ENCODE measurements at places on chromosomes 2 and 18.

DNA sequence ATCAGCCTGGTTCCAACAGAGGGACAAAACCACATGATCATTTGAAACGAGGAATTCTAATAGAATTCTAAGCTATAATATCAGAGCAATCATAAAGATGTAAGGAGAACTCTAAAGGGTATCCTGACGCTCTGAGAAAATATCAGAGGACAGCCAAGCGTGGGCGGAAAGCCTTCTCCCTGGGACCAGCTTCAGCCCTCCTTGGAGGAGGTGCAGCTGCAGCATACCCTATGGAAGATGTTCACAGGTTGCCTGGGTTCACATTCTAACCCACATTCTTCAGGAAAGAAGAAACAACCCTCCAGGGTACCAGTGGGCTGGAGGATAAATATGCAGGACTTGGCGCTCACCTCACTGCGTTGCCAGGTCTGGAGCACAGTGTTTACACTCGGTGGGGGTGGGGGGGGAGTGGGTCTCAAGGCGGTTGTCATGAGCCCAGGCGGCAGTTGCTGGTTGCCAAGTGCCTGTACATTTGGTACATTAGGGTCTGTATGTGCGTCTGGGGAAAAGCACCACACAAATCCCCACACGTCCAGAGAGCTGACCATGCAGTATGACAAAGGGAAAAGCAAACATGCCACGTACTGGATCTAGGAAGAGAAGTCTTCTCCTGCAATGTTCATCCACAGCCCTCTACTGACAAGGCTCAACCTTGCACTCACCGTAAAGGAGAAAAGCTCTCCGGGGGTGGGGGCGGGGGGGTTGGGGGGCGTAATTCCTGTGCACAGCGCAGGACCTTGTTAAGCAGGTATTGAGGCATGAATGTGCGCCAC lies 80.5 kb downstream of the CDH19 start:
- DNase-seq = no peak

GRCh38 chr2:41871080-41871479 lies 176.7 kb upstream of the PKDCC start:
- DNase-seq = no peak

DNA sequence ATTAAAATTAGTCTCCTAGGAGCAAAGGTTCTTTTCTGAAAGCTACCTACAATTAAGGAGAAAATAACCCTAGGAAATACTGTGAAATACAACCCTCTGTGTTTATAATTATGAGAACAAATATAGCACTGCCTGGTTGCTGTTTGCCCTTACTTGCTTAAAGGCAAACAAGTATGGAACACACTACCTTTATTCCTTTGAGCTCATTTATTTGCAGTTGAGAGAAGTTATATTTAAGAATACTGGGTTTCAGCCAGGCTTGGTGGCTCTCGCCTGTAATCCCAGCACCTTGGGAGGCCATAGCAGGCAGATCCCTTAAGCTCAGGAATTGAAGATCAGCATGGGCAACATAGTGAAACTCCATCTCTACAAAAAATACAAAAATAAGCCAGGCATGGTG lies 23.1 kb upstream of the IAH1 start:
- DNase-seq = no peak

- DNase-seq = no peak
Measured at GRCh38 chr2:121790276-121790956, 35.0 kb downstream of the TSN start.

- DNase-seq = no peak
Measured at GRCh38 chr2:77034445-77034844, 487.7 kb downstream of the LRRTM4 start.

DNA sequence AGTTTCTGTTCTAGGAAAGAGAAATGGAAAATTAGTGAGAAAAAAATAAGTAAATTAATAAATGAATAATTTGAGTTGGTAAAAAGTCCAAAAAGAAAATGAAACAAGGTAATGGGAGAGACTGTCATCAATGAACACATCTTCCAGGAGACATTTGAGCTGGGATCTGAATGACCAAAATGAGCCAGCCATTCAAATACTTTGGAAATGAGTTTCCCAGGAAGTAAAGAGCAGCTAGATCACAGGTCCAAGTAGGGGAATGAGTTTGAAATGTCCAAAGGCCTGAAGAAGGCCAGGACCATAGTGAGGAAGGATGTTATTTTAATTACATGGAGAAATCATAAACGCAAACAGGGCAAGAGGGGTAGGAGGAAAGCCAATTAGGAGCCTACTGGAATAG lies 6.6 kb upstream of the DNAH7 start:
- no peak for DNase-seq

- no peak for DNase-seq
Measured at GRCh38 chr2:30693821-30694281, 113.4 kb downstream of the CAPN13 start.

- DNase-seq = no peak
Measured at GRCh38 chr2:171004363-171004762, 75.3 kb downstream of the GORASP2 start.

GRCh38 chr2:94872676-94873361 lies 1.6 kb downstream of the TEKT4 start:
- no peak for DNase-seq

GRCh38 chr2:171410101-171410500 lies 23.7 kb downstream of the METTL8 start:
- DNase-seq = no peak

DNA sequence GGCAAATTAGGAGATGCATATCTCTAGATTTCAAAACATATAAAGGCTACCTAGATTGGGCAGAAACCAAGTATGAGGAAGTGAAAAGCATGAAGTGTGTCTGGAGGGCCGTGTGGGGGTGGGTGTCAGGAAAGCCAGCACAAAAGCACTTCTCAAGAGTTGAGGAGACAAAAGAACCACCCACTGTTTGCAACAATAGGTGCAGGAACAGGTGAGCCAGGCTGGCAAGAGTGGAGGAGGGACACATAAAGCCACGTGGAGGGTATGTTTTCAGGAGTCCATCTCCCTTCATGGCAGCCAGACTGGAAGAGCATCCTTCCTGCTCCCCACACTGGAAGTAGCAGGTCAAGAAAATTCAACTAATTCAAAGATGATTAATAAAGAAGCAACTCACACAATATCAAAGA lies 96.4 kb downstream of the CERS6 start:
- no peak for DNase-seq

GRCh38 chr2:73916666-73917065 lies 10.0 kb upstream of the DGUOK start:
- DNase-seq = no peak

- no peak for DNase-seq
Measured at GRCh38 chr2:197591339-197592072, 75.6 kb downstream of the MOB4 start.

- no peak for DNase-seq
Measured at GRCh38 chr2:233434666-233435330, 80.5 kb downstream of the DGKD start.

- DNase-seq = no peak
Measured at GRCh38 chr18:74110976-74111375, 36.7 kb downstream of the FBXO15 start.

DNA sequence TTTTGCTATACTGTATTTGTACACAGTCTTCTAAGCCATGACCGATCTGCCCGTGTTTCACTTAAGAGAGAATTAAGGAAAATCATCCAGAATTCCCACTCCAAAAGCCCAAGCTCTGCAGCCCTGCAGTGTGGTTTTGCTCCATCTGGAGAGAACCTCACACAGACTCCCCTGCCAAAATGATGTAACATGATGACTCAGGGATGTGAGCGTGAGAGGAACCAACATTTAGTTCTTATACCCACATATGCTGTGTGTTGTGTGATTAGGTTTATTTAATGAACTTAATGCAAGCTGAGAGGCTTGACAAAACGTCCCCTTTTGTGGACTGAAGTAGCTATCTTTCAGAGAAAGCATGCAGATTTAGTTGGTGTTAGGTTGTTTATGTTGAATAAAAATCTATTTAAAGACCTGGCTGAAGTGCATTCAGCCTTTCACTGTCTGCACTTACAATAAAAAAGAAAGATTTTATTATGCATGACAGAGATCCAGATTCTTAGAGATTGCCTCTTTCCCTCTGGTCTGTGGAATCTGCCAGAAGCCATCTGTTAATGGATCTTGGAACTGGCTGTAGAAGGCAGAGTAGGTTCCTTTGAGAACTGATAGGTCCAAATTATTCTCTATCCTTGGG lies 6.3 kb downstream of the RAB12 start:
- DNase-seq = peak; percentile 59

- DNase-seq = peak; percentile 68
Measured at GRCh38 chr18:50559752-50560680, at the start of gene MAPK4. TSS of gene MAPK4 (plus strand) at chr18:50560087. CDS start at chr18:50663959, 103,872 bp downstream.

DNA sequence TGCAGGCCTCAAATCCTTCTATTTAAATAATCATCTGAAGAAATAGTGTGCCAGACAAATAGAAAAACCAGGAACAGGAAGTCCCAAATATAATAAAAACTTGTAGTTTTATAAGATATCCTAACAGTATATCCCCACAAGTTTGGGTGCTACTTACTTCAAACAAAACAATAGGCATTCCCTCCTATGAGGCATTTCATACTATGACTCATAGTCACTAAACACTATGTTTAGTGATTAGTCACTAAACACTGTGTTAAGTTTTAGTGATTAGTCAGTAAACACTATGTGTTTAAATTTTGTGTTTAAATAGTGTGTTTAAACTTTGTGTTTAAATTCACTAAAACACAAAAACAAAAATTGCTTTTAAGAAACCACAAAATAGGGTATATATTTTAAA lies 407.0 kb upstream of the CDH19 start:
- no peak for DNase-seq

DNA sequence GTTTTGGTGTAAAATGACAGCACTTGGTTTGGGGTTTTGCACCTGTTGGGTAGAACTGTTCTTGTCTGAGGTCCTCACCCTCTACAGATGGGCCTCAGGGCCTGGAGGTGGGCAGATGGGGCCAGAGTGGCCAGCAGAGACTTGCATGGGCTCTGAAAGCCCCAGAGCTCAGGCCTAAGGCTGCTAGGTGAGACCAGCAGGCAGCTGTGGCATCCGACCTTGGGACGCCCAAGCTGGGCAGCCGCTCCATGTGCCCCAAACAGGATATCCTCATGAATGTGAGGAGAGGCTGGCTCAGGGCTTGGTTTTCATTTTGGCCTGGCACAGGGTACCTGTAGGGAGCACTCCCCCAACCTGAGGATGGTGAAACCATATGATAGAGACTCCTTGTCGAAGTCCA lies 38.3 kb downstream of the GBX2 start:
- DNase-seq = no peak

GRCh38 chr2:232042911-232043574 lies 81.5 kb downstream of the DIS3L2 start:
- no peak for DNase-seq

DNA sequence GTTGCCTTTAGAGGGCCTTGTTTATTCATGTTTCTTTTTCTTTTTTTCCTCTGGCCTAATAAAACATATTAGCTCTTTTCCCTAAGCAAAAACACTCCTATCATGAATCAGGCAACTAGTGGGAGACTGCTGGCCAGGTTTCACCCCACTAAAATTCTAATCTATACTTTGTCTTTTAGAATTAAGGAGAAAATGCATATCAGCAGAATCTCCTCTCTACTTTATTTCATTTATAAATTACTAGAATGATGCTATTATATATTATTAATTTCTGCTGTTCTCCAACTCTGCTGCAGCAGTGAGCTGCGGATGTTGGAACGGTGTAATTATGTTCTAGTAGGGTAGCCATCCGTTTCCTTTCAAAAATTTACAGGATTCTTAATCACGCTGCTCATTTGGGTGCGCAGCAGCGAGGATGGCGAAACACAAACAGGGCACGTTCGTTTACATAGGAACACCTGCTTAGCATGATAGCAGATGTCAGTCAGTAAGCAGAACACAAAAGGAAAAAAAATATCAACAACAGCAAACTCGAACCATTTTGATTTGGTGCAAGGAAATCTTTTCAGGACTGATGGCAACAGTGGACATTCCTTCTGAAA lies 30.5 kb downstream of the ZEB2 start:
- DNase-seq = peak; percentile 40

DNA sequence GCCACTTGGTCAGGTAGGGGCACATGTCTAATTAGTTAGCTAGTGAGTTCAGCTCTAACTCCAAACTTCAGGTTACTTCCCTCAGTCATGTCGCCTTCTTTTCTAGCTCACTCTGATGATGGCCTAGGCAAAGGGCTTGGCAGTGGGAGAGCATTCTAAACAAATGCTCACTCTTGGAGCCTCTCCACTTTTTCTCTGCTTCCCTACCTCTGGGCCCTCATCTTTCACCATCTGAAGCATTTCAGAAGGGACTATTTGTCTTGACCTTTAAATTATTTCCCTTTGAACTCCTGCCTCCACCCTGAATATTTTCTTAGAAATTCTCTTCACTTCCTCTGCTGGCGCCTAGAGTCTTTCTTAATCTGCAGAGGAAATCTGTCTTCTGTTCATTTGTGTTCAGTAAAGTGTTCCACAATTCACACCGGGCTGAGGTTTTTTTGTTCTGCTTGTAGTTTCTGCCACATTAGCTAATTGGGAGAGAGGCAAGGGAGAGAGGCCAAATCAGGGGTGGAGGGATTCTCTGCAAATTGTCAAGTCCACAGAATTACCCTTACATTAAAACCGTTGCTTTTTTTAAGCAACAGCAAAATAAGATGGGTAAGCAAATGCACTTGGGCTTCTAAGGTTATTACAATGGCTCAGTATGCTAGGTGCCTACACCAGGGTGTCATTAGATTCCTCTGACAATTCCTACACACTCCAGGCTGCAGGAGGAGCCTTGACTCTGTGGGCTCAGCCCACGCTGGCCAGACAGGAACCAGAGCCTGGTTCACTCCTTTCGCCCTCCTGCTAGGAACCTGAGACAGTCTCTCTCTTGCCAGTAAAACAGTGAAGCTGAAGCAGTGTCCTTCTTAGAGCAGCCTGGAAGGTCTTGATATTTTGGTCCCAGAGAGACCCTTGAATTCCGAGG lies 5.5 kb downstream of the MSGN1 start:
- DNase-seq = no peak

DNA sequence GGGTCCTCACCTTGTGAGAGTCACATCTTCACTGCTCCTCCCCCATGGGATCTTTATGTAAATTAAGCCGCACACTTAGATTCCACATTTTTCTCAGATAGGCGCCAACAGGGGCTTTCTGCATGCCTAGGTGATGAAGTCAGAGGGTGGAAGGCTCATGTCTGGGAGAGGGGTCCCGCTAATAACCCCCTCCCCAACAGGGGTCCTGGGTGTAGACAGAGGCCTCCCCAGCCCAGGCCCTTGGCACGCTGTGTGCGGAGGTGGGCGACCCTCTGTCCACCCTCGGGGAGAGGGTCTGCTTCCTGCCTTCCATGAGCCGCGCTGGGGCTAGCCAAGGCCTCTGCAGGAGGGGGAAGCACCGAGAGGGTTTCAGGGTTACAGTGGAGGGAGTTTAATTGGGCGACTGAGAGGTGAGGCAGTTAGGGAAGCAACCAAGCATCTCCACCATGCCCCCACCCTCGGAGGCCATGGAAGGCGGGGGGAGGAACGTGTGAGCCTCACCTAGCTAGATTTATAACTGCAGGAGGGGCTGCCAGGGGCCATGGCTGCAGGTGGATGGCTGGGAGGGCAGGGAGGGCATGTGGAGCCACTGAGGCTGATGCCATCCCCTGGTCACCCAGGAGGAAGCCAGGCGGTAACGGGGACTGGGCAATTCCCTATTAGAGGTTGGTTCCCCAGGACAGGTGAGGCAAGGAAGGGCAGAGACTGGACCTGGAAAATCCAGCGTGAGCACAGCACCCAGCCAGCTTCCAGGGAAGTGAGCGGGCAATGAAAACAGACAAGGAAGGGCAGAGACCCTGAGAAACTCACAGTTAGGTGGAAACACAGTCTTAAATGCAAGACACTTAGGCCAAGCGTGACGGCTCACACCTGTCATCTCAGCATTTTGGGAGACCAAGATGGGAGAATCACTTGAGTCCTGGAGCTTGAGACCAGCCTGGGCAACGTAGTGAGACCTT lies 7.7 kb upstream of the PXDN start:
- no peak for DNase-seq

GRCh38 chr2:158647436-158648231 lies 147.5 kb upstream of the DAPL1 start:
- DNase-seq = no peak

Measured in NCI-H1436 (cell line).